ENCODE measurements at places on chromosomes 16 and 17.

GRCh38 chr17:77771998-77772397 lies 186.5 kb upstream of the TNRC6C start:
- DNase-seq = no peak

DNA sequence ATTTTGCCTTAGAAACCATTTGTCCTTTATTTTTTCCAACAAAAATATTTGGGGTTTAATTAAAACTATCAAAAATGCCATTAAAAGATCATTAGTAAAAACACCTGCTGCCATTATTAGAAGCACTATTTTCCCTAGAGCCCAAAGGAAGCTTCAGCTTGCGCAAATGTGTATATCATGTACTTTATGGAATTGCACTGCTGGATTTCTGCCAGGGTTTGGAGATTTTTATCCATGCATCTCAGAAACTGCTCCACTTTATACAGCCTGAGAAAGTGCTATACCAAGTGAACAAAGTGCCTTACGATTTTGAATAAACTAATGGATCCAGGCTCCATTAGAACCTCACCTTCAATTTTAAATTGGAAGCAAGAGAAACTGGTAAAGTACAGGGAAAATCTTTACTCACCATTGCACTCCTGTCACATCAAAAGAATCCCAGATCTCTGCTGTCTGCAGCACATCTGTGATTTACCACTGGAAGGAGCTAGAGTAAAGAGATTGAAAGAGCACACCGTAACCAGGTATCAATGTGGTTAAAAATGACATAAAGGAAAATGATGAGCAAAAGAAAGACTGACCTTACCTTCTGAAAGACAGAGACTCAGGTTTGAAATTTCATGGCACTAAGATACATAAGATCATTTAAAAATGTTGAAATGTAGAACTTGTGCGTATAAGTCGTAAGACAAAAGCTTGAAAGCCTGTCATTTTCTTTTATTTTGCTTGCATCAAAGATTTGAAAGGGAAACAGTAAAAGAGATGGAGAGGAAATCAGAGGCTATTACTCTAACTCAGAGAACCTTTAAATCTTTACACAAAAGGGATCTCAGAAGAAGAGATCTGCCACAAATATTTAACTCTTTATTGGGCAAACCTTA lies 678.1 kb upstream of the GOT2 start:
- DNase-seq = no peak

DNA sequence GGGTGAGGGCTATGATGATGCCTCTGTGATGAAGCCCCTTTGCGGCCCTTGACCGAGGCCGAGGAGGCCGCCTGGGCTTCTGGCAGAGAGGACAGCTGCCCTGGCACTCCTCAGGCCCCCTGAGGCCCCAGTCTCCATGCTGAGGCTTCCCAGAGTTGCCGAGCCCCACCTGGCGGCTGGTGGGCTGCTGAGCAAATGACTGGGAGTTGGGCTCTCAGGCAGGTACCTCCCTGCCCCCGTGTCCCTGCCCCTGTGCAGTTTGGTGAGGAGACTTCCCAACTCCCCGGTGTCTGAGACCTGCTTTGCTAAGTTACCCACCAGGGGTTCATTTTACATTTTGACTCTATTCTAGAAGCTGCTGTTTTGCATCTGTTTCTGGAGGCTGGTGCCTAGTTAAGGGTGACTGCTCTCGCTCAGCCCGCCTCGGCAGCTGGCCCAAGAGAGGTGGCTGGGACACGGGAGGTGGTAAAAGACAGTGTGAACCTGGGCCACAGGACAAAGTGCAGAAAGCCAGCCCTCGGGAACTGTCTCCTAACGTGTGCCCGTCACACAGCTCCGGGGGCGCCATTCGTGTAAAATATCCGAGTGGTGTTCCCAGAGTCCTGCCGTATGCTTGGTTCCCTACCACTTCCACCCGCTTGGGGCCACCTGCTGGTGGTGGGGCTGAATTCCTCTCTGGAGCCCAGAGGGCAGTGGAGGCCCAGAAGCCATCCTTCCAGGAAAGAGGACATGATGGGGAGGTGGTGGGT lies 134.5 kb downstream of the RAB11FIP4 start:
- no peak for DNase-seq

- no peak for DNase-seq
These were observed 29.6 kb downstream of the OGFOD1 start for GRCh38 chr16:56480776-56481467.

DNA sequence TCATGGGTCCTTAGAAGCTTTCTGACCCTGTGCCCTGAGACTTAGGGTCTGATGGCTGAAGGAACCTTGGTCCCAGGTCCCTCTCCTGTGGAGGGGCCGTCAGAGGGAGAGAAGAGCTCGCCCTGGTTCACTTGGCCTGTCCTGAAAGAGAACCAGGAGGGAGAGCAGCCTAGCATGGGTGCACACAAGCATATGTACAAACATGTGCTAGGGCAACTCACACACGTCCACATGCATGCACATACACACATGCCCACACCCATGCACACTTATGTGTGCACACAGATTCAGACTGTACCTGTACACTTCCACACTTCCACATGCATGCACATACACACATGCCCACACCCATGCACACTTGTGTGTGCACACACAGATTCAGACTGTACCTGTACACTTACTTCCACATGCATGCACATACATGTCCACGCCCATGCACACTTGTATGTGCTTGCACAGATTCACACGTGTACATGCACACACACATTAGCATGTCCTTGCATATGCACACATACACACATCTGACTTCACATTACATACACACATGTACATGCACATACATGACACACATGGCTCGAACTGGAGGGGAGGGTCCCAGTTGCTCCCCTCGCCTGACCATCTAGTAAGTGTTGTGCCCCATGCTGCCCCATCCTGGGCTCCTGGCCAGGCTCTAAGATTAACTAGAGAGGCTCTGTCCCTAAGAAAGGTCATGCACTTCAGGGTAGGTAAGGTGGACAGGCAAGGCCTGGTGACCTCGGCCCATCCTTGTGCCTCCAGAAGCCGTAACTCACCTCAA lies 122.0 kb downstream of the METRNL start:
- DNase-seq = peak; percentile 16

All from CD4-positive, alpha-beta T cell (primary cell).